ENCODE measurements at places on chromosomes 12 and 14. TPM values are rescaled to one million over a fixed set of nuclear protein-coding genes. Genes with fewer than 3 reads are reported as not detected.

Gene CPNE8
- total RNA-seq: 10.5 TPM

Gene CYP27B1
- under 0.01 TPM for total RNA-seq

Gene GPR68
- total RNA-seq: 0.26 TPM

Gene ACSM4
- not detected for total RNA-seq

Gene ACVRL1
- 20.8 TPM for total RNA-seq

Gene TOMM20L
- total RNA-seq: not detected

Gene NFATC4
- total RNA-seq: 59.9 TPM

Gene KRT75
- total RNA-seq: not detected

Gene LRP1-AS
- total RNA-seq: not detected

Gene PTPN21
- 9.2 TPM for total RNA-seq

Gene CCDC88C
- 0.17 TPM for total RNA-seq

Gene CMTM5
- total RNA-seq: 0.77 TPM

Gene A2ML1
- total RNA-seq: not detected

Gene PYM1
- total RNA-seq: 38.6 TPM

DNA sequence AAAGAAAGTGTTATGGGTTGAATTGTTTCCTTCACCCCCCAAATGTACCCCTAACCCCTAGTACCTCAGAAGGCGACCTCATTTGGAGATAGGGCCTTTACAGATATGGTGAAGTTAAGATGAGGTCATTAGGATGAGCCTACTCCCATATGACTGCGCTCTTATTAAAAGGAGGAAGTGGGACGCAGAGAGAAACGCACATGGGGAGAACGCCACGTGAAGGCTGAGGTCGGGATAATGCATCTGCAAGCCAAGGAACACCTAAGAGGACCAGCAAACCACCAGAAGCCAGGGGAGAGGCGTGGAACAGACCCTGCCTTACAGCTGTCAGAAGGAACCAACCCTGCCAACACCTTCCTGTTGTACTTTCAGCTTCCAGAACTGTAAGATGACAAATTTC lies 1.7 kb upstream of the NRIP2 start:
- no peak for DNase-seq

DNA sequence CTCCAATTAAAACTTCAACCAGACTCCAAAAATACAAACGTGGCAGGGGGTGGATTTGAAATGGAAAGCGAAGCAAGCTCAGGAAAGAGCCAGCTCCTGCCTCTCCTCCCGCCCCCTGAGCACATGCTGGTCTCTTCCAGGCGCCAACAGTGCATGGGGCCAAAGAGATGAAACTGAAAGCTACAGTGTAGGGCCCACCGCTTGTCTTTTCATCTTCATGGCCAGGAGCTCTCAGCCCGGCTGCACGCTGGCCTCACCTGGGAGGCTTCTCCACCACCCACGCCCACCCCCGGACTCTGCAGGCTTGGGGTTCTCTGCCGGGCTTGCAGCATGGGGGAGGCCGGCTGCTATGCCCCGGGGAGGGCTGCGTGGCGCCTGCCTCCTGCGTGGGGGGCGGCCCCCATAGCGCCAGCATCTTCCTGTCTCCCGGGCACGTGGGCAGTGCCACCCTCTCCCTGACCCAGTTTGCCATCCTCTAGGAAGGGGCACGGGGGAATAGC lies 2.0 kb downstream of the RIMBP2 start:
- DNase-seq: no peak

DNA sequence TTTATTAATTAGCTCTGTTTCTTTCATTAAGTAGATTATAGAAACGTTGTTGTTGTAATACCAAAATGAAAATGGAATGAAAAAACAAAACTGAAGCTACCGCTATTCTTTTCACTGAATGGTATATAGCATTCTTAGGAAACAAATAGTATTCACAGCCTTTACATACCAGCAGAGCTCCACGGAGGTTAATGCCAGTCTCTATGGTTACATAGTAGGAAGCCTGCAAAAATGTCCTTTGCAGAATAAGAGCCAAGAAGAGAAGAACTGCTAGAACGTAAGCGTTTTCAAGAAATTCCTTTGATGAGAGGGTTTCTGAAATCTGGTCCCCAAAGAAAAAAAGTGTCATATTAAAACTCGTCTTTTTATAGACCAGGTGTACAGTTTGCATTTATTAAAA lies 30.6 kb downstream of the ABCC9 start:
- DNase-seq: no peak

- no peak for DNase-seq
These were observed 6.6 kb upstream of the NOP2 start for GRCh38 chr12:6574576-6575295.

GRCh38 chr14:46653031-46653755 lies 1.6 kb upstream of the RPL10L start:
- no peak for DNase-seq

DNA sequence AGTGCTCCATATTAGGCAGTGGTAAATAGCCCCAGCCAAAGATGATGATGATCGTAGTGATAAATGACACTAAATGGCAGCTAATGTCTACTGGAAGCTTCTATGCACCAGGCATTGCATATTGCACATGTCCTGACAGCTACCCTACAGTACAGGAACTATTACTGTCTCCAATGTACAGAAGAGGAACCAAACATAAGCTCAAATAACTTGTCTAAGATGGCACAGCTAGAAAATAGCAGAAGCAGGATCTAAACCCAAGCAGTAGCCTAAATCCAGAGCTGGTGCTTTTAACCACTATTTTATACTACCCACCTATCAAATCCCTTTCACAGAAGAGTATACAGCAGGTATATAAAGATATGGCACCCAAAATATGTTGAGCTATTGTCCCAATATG lies 28.9 kb downstream of the ESR2 start:
- DNase-seq: no peak

DNA sequence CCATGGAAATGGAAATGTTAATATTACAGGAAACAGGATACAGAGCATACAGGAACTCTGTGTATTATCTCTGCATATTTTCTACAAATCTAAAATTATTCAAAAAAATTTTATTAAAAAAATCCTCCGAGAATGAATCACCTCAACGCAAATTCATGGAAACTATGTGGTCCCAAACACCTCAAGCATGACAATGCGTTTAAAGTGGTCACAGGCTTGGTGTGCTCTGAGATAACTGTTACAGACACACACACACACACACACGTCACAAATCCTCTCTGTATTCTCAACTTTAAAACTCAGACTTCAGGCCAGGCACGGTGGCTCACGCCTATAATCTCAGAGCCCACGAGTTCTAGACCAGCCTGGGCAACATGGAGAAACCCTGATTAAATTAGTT lies 45.3 kb upstream of the MTERF2 start:
- no peak for DNase-seq

DNA sequence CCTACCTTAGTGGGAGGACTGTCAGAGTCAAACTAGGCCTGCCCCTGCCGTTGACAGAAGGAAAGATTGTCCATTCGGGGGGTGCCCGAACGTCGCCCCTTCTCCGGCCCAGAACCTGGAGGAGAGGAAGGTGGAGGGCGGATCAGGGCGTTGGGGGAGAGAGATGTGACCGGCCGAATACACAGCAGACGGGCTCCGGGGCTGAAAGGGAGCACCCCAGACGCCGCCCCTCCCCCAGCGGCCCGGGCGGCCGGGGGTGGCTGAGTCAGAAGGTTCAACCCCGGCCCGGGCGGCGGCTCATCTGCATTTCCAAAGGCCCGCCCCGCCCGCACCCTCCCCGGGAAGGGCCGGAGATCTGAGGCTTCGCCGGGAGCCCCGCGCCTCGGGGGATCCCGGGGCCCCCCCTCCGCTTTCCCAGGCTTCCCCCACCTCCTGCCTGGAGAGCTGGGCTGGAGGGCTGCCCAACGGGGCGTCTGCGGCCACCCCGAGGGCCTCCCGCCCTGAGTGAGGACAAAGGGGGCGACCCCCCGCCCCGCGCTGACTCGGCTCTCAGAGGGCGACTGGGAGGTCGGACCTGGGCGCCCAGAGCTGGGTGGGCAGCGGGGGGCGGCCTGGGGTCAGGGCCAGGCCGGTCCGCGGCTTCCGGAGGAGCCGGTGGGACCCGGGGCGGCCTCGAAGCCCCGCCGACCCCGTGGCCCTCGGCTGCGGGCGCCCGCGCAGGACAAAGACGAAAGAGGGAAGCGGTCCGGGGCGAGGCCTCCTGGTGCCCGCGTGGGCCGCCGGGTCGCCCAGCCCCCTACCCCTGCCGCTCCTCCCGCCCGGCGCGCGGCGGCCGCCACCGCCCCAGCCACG lies 3.7 kb upstream of the SETD1B start:
- DNase-seq: peak; percentile 90

DNA sequence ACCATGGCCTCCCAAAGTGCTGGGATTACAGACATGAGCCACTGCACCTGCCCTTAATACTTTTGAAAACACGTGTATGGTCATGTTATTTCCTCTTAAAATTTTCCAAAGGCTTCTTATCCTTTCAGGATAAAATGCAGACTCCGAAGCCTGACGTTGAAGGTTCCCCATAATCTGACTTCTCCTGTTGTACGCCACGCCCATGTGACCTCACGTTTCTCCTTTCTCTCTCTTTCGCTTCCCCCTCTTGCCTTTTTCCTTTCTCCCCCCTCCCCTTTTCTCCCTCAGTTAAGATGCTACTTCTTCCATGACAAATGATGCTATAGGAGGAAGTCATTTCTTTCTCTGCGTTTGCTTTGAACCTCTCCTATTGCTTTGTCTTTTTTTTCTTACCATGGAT lies 266.0 kb downstream of the FBXL14 start:
- no peak for DNase-seq

GRCh38 chr14:39212034-39212433 lies 21.7 kb upstream of the MIA2 start:
- DNase-seq: no peak

DNA sequence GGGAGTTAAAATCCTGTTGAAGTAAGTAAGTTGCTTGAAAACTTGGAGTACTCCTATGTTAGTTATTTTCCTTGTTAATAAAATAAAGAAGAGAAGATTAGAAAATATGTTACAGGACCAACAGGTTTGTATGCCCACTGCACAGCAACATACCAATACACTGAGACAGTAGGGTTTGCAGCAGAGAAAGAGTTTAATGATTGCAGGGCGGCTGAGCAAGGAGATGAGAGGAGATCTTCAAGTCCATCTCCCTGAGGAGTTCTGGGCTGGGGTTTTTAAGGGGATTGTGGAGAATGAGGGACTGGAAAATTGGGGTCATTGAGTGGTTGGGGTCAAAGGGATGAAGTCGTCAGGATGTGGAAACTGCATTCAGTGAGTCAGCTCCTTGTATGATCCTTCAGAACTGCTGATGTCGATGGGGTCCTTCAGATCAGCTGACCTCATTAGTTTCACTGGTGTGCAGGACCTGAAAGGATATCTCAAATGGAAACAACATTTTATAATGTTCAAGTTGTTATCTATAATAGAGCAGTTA lies 4.3 kb upstream of the HSD17B6 start:
- DNase-seq: no peak

DNA sequence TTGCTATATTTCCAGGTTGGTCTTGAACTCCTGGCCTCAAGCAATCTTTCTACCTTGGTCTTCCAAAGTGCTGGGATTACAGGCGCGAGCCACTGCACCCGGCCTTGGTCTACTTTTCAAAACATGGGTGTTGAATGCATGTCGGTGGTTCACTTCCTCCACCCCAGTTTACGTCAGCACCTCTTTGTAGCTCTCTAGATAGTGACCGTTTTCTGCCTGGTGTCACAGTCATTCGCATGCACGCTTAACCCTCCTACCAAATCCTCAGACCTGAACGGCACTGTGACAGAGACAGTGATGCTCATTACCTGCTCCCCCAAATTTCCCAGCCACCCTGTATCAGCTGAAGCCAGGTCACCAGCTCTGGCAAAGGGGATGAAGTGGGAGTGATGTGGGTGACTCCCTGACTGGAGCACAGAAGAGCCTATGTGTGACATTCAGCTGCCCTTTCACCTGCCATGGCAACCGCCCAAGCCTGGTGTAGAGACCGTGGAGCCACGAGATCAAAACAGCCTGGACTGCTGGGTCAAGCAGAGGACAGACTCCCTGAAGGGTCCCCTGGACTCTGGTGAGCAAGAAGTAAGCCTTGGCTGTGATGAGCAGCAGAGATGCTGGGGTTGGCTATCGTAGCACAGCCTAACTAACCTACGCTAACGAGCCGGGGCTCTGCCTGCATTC lies 66.2 kb upstream of the GPR68 start:
- DNase-seq: no peak

- no peak for DNase-seq
These were observed 2.1 kb downstream of the NIN start for GRCh38 chr14:50828721-50829488.

- DNase-seq: no peak
These were observed 209.7 kb downstream of the SLC41A2 start for GRCh38 chr12:104748356-104748755.

GRCh38 chr14:39264558-39264957 lies 30.8 kb downstream of the MIA2 start:
- no peak for DNase-seq

GRCh38 chr12:51442324-51442723 lies 17.7 kb downstream of the SLC4A8 start:
- DNase-seq: peak; percentile 42

GRCh38 chr12:74120644-74121043 lies 417.0 kb upstream of the ATXN7L3B start:
- DNase-seq: no peak

DNA sequence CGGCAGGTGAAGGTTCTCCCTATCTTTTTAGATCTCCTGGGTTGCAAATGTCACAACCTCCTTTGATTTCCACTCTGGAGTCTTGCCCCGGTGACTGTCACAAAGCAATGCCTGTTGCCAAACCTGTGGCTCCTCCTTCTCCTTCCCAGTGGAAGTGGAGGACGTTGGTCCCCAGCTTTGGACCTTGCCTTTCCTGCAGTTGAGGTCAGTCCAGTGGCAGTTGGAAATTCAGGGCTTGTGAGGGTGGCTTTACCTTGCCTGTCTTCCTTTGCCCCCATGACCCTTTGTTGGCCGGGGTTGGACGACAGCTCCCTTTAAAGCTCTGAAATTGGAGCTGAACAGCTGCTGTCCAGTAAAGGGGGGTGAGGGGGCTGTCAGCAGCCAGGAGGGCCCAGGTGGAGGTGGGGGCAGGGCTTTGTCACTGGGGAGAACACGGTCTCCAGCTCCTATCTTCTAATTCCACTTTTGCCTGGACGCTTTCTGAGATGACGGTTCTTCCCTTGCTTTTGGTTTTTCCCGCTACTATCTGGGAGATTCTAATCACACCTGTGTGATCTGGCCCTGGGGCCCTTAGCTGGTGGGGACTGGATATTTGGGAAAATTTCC lies 4.1 kb downstream of the TEAD4 start:
- DNase-seq: no peak

GRCh38 chr12:65175385-65175784 lies 6.0 kb downstream of the LEMD3 start:
- no peak for DNase-seq

DNA sequence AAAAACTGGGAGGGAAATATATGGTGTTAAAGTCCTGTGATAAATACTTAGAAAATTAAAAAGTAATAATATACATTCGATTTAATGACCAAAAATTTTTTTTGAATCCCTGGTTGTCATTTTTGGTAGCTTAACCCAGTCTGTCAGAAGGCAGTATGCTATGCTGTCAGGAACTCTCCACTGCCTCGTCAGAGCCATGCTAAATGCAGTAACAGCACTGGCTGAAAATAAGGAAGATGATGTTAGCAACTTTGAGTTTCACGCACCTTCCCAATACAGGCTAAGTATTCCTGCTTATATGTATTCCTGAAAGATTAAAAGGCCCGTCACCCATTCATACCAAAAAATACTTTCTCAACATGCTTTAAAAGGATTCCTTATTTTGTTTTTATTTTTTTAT lies 34.2 kb downstream of the SAV1 start:
- DNase-seq: no peak

GRCh38 chr14:78182722-78183121 lies 12.5 kb downstream of the NRXN3 start:
- no peak for DNase-seq

GRCh38 chr14:92549859-92550230 lies 36.3 kb downstream of the RIN3 start:
- peak; percentile 50 for DNase-seq

GRCh38 chr14:76761960-76762410 lies 717 bp downstream of the VASH1 start:
- DNase-seq: no peak
